ENCODE measurements at places on chromosomes 3 and 15. TPM values are rescaled to one million over a fixed set of nuclear protein-coding genes. Genes with fewer than 3 reads are reported as not detected.

CPLX3 gene
- not detected for total RNA-seq

FEZF2 gene
- total RNA-seq: not detected

ZDHHC19 gene
- 0.27 TPM for total RNA-seq

VILL gene
- 38.5 TPM for total RNA-seq

MAGEF1 gene
- 18.9 TPM for total RNA-seq

CAPN7 gene
- 25.6 TPM for total RNA-seq

ACKR4 gene
- under 0.01 TPM for total RNA-seq

NT5DC2 gene
- 40.4 TPM for total RNA-seq

FOXL2 gene
- under 0.01 TPM for total RNA-seq

DCP1A gene
- total RNA-seq: 36.9 TPM

MINAR1 gene
- total RNA-seq: 0.27 TPM

ADGRG7 gene
- total RNA-seq: not detected

KCNMB3 gene
- 1.3 TPM for total RNA-seq

GOLGA8R gene
- total RNA-seq: 4.8 TPM

KBTBD13 gene
- total RNA-seq: not detected

CCDC50 gene
- 2.7 TPM for total RNA-seq

P3H2 gene
- under 0.01 TPM for total RNA-seq

MYH15 gene
- total RNA-seq: under 0.01 TPM

DAPK2 gene
- total RNA-seq: 0.81 TPM

ISLR2 gene
- total RNA-seq: not detected

ITGA11 gene
- total RNA-seq: 0.27 TPM

SNX33 gene
- total RNA-seq: 10.5 TPM

TMCO5A gene
- not detected for total RNA-seq

SPATA12 gene
- under 0.01 TPM for total RNA-seq

SLC22A13 gene
- 0.27 TPM for total RNA-seq

CELSR3 gene
- total RNA-seq: 3.2 TPM

CHCHD4 gene
- 6.7 TPM for total RNA-seq

TBC1D2B gene
- total RNA-seq: 33.7 TPM

RASGRF1 gene
- not detected for total RNA-seq

POLQ gene
- total RNA-seq: 1.1 TPM

USP19 gene
- 75.4 TPM for total RNA-seq

CYP19A1 gene
- total RNA-seq: not detected

PLIN1 gene
- under 0.01 TPM for total RNA-seq

CAMK2N2 gene
- not detected for total RNA-seq

MEX3B gene
- total RNA-seq: 29.4 TPM

TTLL3 gene
- 35.3 TPM for total RNA-seq

LMAN1L gene
- total RNA-seq: 0.27 TPM

SCG5 gene
- total RNA-seq: 0.27 TPM

PROK2 gene
- total RNA-seq: 7.5 TPM

ASB14 gene
- not detected for total RNA-seq

WNT7A gene
- not detected for total RNA-seq

LDHAL6B gene
- not detected for total RNA-seq

MRPL47 gene
- 7.5 TPM for total RNA-seq

All from hematopoietic multipotent progenitor cell (in vitro differentiated cells).